Frontal cortex (tissue), 4 donors: ENCODE measurements at places on chromosomes 16 and 17. TPM values are rescaled to one million over a fixed set of nuclear protein-coding genes. Genes with fewer than 3 reads are reported as not detected.

Gene PNMT
- 3.7 TPM for total RNA-seq

Gene GAS7
- 67.7 TPM for total RNA-seq

Gene HOXB9
- not detected for total RNA-seq

Gene TNFRSF13B
- total RNA-seq: not detected

Gene PIRT
- total RNA-seq: under 0.01 TPM

Gene CCDC154
- total RNA-seq: 0.41 TPM

Gene TAT
- total RNA-seq: not detected

Gene ABCC3
- total RNA-seq: not detected

Gene MYO15B
- total RNA-seq: 19.6 TPM

Gene PDIA2
- 11.4 TPM for total RNA-seq

Gene SEC14L5
- total RNA-seq: 0.41 TPM

Gene AGRP
- total RNA-seq: not detected

Gene SDR42E2
- not detected for total RNA-seq

Gene TSPAN10
- total RNA-seq: not detected

Gene C17orf67
- total RNA-seq: 2.0 TPM

Gene PRDM7
- total RNA-seq: not detected

Gene CNTD1
- total RNA-seq: 0.82 TPM
